Frontal cortex (tissue), 4 donors: ENCODE measurements at places on chromosomes 7 and 10. TPM values are rescaled to one million over a fixed set of nuclear protein-coding genes. Genes with fewer than 3 reads are reported as not detected.

DNA sequence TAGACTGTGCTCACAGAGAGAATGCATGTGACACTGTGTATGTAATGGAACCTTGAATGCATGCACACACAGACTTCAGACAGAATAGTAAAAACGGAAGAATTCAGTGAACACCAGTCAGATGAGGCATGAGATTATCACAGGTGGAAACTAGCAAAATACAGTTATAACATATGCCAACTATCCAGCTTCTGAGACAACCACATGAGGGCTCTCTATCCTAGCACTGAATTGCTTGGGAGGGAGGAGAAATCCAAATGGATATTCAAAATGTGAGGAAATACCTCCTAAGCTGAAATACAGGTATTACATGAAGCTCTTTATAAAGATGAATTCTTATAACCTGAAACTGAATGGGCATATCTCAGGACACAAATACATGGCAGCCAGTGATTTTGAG is 30.6 kb downstream of the GARS1 start:
- DNase-seq, result no peak

- no peak for DNase-seq
These were observed 620 bp downstream of the EPO start for GRCh38 chr7:100720671-100721504.

- no peak for DNase-seq
These were observed 31.6 kb downstream of the TMEM120A start for GRCh38 chr7:75962607-75963380.

- DNase-seq, result no peak
These were observed 80.4 kb upstream of the MALRD1 start for GRCh38 chr10:18968159-18968558.

DNA sequence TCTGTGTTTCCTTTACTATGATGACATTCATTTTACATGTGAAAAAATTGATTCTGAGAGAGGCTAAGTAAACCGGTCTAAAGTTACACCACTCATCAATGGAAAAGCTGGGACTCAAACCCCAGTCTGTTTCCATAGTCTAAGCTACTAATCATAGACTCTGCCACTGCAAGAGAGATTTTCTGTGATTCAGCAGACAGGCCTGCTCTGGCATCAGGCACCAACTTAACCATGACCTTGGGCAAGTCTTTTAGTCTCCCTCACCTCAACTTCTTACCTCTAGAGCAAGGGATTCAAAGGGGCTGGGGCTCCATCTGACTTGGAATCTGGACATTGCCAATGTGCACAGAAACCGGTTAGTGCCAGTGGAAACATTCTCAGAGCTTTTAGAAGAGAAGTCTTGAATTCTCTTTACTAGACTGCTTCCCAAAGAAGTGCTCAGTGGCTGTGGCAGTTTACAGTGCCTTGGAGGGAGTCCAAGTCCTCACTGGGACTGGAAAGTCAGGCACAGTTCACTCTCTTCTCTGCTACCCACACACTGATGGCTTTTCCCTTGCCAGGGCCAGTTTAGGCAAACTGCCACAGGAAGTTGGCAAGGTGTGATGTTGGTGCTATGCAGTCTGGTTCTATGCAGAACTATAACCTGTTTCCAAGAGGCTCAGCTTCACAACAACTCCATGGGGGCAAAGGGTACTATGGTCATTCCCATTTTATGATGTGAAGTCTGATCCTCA is 4.5 kb upstream of the BLNK start:
- no peak for DNase-seq

HOXA6 gene
- total RNA-seq, result not detected

GRCh38 chr7:131924857-131925256 is 368.4 kb upstream of the PODXL start:
- DNase-seq, result no peak

ABCB1 gene
- total RNA-seq, result 6.5 TPM

DNA sequence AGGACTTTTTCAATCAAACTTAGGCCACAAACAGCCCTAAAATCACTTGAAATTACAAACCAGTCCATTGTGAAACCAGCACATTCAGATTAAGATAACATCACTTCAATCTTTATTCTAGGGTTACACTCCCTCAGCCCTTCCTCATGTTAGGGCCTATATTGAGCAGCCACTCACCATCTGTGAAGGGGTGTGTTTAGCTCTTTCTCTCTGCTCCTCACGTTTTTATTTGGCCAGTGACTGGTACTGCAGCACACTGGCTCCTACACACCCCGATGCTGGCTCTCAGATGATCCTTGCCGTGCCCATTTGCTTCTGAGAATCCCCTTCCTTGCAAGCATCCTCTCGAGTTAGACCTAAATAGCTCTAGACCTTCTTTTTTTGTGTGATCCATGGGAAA is 604.5 kb downstream of the INHBA start:
- DNase-seq, result no peak

KMT2C gene
- total RNA-seq, result 55.0 TPM

DNA sequence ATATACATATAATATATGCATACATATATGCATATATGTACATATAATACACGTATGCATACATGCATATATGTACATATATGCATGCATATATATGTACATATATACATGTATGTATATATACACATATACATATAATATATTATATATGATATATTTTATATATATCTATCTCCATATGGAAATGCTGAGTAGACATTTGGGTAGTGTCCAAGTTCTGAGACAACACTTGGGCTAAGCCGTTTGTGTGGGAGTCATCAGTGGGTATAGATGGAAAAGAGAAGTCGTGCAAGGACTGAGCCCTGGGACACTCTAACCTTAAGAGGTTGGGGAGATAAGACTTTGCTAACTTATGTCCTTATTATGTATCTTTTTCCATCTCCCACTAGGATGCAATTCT is 165.2 kb upstream of the PODXL start:
- DNase-seq, result no peak

- no peak for DNase-seq
These were observed 71.4 kb downstream of the TMEM270 start for GRCh38 chr7:73932364-73932763.

THNSL1 gene
- 19.2 TPM for total RNA-seq

- DNase-seq, result no peak
These were observed 2.3 kb downstream of the ACHE start for GRCh38 chr7:100893318-100893895.

PNLIPRP2 gene
- total RNA-seq, result not detected

DNA sequence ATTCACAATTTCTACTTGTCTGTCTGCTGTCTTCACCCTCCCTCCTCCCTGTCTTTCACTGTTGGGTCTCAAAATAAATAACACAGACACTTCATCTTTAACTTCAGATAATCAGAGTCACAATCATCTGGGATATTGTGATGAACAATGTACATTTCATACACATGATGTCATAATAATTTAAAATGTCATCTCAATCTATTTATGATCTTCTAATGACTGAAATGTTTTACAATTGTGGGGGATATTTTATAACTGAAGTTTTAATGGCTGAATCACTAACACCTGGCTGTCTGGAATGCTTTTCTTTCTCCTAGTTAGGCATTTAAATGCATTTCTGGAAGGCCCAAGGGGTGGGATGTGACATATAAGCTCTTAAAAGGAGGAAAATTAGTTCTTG is 859.8 kb downstream of the LRMDA start:
- DNase-seq, result no peak

DNA sequence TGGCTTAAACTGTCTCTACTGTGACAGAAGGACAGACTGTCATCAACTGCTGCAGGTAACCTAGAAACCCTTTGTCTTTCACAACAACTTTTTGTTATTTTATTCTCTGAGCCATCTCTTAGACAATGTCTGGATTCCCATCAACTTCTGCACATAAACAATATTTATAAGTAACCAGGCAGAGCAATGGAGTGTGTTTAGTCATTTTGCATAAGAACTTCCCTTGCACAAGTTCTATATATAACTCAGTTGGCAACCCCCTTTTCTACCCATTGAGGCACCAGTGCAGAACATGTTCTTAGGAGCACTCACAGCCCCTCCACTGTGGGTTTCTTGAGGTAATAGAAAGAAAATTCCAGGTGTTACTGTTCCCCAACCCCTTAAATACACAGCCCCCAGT is 65.0 kb upstream of the IL6 start:
- DNase-seq, result no peak

CLRN3 gene
- total RNA-seq, result not detected

SRGN gene
- total RNA-seq, result 22.4 TPM
